ENCODE measurements at places on chromosomes 6 and 20.

DNA sequence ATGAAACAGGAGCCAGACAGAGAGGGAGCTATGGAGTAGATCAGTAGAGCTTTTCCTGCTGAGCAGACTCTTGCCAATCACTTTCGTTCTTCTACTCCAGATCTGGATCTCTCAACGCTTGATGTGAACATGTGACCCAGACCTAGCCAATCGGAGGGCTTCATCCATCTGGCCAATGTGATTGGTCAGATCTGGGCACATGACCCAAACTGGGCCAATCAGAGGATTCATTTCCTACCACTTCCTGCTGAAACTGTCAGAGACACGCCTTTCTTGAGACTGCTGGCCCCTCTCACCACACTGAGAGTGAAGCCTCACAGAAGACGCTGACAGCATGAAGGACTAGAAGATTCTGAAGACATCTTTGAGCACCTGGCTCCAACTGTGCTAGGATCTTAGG, 44.2 kb upstream of the ZMYND8 start:
- DNase-seq, result no peak

- no peak for DNase-seq
Observed at GRCh38 chr6:37840143-37840939, 20.8 kb downstream of the ZFAND3 start.

GRCh38 chr6:45714741-45715507, 300.7 kb downstream of the CLIC5 start:
- no peak for DNase-seq

DNA sequence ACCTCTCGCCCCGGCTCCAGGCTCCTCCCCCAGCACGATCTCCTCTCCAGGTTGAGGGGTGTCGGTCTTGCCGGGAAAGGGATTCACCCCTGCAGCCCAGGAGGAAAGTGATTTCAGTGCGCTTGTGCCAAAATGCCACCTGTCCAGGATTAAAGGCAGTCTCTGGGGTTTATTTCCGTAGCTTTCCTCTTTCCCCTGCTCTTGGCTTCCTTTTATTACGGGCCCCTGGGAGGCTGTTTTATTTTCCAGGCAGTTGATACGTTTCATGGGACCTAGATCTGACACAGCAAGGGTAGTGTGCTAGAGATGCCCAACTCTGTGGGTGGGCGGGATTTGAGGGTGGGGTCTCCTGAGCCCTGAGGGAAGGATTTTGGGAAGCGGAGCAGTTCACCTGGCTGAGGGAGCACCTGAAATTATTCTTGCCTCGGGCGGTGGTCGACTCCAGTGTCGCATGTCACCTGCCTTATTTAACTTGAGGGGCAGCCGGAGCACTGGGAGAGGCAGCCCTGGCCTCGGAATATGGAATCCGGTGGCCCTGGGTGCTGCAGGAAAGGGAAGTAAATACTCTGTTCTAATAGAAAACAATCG, 9.5 kb upstream of the NKX2-2 start:
- DNase-seq, result no peak

GRCh38 chr6:112594886-112595594, 247.9 kb downstream of the RFPL4B start:
- DNase-seq, result no peak

DNA sequence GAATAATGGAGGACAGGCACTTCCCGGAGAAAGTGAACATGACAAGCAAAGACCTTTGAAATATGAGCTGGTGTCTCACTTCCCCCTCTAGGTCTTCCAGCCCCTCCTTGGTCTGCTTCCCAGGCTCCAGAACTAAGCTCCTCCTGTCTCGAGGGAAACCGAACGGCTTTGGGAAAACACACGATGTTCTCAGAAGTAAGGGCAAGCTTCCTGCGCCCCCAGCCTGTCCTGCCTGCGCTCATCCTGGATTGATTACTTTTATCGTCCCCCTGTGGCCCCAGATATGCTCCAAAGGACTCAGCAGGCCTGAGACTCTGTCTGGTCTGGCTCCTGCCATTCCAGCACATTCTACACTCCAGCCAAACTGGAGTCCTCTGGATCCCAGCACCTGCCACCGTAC, 83.4 kb downstream of the ZNF217 start:
- DNase-seq, result no peak

DNA sequence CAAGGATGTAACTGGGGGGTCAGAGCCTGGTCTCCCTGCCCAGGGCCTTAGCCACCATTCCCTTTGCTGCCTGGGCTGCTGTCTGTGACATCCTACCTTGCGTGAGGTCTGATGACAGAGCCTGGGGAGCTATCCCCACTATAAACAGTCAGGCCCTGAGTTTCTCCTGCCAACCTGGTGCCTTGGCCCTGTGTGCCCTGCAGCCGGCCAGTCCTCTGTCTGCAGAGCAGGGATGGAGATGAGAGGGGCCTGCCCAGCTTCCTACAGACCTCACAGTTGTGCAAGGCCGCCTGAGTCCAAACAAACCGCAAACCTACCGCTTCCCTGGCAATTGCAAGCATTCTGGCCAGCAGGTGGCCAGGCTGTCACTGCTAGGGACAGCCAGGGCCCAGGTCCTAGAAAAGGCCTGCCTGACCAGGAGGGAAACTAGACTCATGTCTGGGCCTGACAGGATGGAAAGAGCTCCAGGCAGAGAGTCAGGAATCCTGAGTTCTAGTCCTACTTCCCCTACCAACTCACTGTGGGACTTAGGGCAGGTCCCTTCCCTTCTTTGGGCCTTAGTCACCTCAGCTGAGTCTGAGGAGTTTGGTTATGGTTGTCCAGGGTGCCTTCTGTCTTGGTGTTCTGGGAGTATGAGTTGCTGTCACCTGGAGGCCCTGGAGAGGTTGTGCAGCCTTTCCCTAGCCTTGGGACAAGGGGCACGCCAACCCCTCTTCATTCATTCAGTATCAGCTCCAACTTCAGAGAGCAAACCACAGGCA, 86.2 kb downstream of the VEGFA start:
- DNase-seq, result no peak

DNA sequence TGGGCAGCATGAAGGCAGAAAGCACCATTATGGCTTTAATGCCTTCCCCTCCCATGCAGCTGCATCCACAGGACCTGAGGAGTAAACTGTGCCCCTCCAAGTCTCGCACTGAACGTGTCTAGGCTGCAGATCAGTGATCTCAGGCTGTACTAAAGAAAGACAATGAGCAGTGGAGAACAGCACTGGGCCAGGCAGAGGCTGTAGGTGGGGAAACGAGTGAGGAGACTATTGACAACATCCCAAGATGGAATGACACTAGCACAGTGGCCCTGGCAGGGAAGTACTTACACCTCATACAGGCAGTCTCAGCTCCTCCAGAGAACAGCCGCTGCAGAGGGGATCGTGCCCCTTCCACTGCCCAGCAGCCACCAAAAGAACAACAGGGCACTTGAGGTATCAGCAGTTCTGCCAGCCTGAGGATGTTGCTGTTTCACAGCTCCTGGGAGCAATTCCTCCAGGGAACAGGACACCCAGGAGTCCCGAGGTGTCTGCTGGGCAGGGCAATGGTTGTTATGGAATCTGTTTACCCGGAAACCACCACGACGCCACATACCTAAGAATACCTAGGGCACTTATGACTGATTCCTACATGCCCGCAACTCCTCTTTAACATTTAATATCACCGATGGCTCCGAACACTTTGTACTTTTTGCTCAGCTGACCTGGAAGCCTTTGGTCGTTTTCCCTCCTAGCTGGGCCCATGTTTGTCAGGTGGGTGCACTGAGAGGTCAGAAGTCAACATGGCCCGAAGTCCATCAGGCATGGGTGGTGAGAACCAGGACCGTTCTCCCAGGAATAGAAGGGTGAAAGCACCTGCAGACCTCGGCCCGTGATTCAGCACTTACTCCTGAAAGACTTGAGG, 79.1 kb downstream of the SLC22A23 start:
- peak; percentile 22 for DNase-seq

GRCh38 chr6:2020909-2021308, 224.5 kb downstream of the GMDS start:
- DNase-seq, result no peak

DNA sequence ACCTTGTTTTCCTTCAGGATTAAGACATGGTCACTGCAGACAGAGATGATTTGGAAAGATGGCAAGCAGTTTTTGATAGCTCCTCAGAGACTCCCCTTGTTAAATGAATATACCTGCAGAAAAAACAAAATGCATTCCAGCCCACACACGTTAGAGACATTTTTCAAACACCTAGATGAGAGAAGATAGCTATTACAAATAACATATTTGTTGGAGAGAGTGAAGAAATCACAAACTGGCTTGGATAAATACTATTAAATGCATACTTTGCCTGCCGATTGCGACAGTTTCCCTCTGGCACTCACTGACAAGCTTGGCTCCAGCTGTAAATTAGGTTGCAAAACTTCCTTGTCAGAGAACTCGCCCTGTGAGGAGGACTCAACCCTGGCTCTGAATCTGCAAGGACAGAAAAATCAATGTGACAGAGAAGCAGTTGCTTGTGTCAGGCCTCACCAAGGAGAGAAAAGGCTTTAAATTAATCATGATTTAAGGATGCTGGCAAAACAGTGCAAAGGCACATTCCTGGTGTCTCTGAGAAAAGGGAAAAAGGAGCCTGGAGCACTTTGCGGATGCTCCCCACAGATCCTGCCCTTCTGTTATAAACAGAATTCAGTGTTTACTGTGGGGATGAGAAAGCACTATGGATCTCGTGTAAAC, 423.7 kb upstream of the MARCKS start:
- DNase-seq, result peak; percentile 59

GRCh38 chr20:42313704-42314103, 695.5 kb upstream of the CHD6 start:
- no peak for DNase-seq

DNA sequence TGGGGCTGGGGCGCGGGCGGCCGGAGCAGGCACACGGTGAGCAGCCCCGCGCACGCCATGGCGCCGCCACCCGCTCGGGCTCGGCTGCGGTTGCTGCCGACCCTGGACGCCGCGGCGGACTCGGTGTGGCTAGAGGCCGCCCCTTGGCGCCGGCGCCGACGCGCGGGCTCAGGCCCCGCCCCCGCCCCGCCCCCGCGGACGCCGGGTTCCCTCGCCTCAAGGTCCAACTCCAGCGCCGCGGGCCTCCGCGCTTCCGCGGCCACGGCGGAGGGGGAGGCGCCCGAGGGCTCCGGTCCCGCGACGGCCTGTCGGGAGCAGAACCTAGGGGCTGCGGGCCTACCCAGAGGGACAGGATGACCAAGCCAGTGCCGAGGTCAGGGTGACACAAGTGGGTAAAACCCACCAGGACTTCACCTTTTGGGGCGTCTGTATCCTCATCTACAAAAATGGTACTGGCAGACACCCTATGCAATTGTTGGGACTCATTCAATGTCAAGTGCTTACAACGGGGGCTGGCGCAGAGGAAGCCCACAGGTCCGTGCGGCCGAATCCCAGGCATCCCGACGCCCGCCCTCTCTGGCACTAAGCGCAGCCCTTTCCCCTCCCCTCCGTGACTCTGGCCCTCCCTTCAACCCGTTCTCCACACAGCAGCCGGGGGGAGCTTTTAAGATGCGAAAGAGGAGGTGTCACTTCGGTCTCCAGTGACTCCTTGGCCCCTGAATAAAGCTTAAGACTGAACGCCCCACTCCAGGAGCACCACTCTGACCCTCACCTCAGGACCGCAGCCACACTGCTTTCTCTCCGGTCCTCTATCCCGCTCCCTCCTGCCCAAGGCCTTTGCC, at the start of gene NECAB3:
NECAB3 (minus strand) TSS at position 135 of the 842 bp plus-strand sequence; CDS start at position 59, 76 bp downstream.
- DNase-seq, result peak; percentile 87

GRCh38 chr6:113558966-113559365, 298.2 kb upstream of the MARCKS start:
- DNase-seq, result no peak

GRCh38 chr20:45812157-45813005, at the start of gene UBE2C:
TSS of gene UBE2C (plus strand) at chr20:45812644. CDS start at chr20:45812696, 52 bp downstream.
- DNase-seq, result peak; percentile 98

Data from aorta (tissue), 5 donors.